PC-9 (cell line): ENCODE measurements at places on chromosomes 3 and 15.

DNA sequence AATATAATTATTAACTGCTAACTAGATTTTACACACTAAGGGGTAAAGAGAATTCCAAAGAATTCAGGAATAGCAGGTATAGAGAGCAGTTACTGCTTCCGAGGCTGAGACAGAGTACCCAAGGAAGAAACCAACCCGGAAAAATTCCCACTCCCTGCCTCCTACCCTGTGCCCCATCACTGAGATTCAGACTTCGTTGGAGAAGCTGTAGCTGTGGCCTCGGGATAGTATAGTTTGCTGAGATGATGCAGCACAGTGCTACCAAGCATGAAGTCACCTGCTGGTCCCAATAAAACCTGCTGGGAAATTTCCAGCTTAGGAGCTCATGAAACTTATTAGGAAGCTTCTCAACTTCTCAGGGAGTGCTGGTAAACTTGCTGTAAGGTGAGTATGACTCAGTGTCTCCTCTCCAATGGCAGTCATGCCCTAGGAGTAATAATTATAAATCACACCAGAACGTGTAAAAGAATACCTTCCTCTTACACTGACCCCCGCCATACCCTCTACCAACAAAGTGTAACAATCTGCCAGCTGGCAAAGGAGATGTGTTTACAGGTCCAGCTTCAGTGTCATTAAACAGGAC lies 215.2 kb upstream of the ROBO2 start:
- no peaks in the 10 kb centered on the region for H3K27me3 ChIP-seq
- H3K4me3 ChIP-seq, result no peak overlapping the region
- no peaks in the 10 kb centered on the region for H3K4me1 ChIP-seq
- no peak overlapping the region for H3K27ac ChIP-seq

DNA sequence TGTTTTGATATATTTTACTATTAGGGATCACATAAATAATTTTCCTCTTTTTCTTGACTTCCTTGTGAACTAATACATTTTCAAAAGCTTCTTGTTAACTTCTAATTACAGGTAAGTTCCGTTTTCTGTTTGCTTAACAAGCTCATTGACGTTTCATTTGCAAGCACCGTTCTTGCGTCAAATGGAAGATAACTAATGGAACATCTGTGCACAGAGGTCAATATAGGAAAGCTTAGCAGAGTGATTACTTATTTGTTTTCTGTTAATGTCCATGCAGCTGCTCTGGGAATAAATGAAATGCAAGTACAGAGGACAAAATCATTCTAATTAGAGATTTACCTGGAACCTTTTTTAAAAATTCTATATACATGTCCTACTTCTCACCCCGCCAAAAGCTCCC lies 115.5 kb upstream of the C2CD4B start:
- H3K27me3 ChIP-seq, result peaks cover 4% of the 10 kb centered on the region; the same call in 1 of the 2 replicates
- DNase-seq, result no peak
- H3K27ac ChIP-seq, result no peak overlapping the region
- no peaks in the 10 kb centered on the region for H3K4me1 ChIP-seq

DNA sequence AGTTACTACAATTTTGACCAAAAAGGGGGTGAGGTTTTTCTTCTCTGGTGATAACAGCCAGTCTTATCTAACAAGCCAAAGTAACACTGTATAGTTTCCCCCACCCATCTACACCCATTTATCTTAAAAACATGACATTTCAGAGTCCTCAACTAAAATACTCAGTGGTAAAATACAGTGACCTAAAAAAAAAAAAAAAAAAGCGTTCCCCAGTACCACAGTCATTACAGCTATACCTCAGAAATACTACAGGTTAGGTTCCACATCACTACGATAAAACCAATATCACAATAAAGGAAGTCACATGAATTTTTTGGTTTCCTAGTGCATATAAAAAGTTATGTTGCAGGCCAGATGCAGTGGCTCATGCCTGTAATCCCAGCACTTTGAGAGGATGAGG lies 13.8 kb downstream of the DENND4A start:
- H3K4me1 ChIP-seq, result no peaks in the 10 kb centered on the region
- no peak for DNase-seq
- no peaks in the 10 kb centered on the region for H3K36me3 ChIP-seq
- no peak overlapping the region for H3K27ac ChIP-seq
- no peaks in the 10 kb centered on the region for H3K27me3 ChIP-seq

DNA sequence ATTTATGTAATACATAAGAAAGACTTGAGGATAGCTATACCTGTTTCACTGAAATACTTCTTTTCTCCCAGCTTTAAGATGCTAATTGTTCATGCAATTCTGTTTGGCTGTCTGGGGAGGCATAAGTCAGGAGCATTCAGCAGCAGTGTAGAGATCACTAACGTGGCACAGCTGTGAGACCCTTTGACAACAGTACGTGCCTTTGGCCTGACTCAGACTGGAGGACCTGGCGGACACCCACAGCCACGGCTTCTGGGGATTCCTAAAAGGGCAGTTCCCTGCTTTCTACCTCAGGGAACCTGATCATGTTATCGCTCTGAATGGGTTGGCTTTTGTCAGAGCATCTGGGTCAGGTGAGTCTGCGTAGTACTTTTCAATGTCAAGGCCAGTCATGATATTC lies 295.0 kb upstream of the ICE2 start:
- DNase-seq, result no peak
- H3K27me3 ChIP-seq, result no peaks in the 10 kb centered on the region
- H3K36me3 ChIP-seq, result no peaks in the 10 kb centered on the region
- H3K27ac ChIP-seq, result no peak overlapping the region
- no peak overlapping the region for H3K4me3 ChIP-seq
- no peaks in the 10 kb centered on the region for H3K4me1 ChIP-seq

GRCh38 chr3:192858849-192859585 lies 58.6 kb downstream of the MB21D2 start:
- no peak overlapping the region for H3K27ac ChIP-seq
- no peak overlapping the region for H3K4me3 ChIP-seq
- DNase-seq, result no peak
- no peaks in the 10 kb centered on the region for H3K4me1 ChIP-seq
- no peaks in the 10 kb centered on the region for H3K36me3 ChIP-seq
- no peaks in the 10 kb centered on the region for H3K27me3 ChIP-seq

GRCh38 chr3:182957226-182957625 lies 23.1 kb downstream of the DCUN1D1 start:
- no peaks in the 10 kb centered on the region for H3K4me1 ChIP-seq
- no peak overlapping the region for H3K4me3 ChIP-seq
- DNase-seq, result no peak
- H3K27me3 ChIP-seq, result no peaks in the 10 kb centered on the region
- H3K36me3 ChIP-seq, result peaks cover 46% of the 10 kb centered on the region

GRCh38 chr3:17602126-17602525 lies 140.3 kb downstream of the TBC1D5 start:
- H3K27ac ChIP-seq, result no peak overlapping the region
- H3K4me3 ChIP-seq, result no peak overlapping the region
- peaks cover 14% of the 10 kb centered on the region for H3K4me1 ChIP-seq
- no peaks in the 10 kb centered on the region for H3K36me3 ChIP-seq
- DNase-seq, result no peak

GRCh38 chr3:61975199-61975598 lies 398.2 kb downstream of the FEZF2 start:
- no peak overlapping the region for H3K27ac ChIP-seq
- no peaks in the 10 kb centered on the region for H3K4me1 ChIP-seq
- no peak overlapping the region for H3K4me3 ChIP-seq

GRCh38 chr3:61627768-61628185 lies 66.4 kb downstream of the PTPRG start:
- 0 out of 2 replicates have a peak overlapping the region, but pooled peaks have one; percentile 5 for H3K27ac ChIP-seq
- peak; percentile 52 for DNase-seq
- no peaks in the 10 kb centered on the region for H3K27me3 ChIP-seq
- H3K4me1 ChIP-seq, result peaks cover 33% of the 10 kb centered on the region
- no peaks in the 10 kb centered on the region for H3K36me3 ChIP-seq
